ENCODE measurements at places on chromosomes 5 and 9.

- peak; percentile 11 for DNase-seq
These were observed 199.0 kb upstream of the TARS1 start for GRCh38 chr5:33241802-33242201.

GRCh38 chr5:43000111-43000840, 39.8 kb downstream of the ANXA2R start:
- no peak for DNase-seq

DNA sequence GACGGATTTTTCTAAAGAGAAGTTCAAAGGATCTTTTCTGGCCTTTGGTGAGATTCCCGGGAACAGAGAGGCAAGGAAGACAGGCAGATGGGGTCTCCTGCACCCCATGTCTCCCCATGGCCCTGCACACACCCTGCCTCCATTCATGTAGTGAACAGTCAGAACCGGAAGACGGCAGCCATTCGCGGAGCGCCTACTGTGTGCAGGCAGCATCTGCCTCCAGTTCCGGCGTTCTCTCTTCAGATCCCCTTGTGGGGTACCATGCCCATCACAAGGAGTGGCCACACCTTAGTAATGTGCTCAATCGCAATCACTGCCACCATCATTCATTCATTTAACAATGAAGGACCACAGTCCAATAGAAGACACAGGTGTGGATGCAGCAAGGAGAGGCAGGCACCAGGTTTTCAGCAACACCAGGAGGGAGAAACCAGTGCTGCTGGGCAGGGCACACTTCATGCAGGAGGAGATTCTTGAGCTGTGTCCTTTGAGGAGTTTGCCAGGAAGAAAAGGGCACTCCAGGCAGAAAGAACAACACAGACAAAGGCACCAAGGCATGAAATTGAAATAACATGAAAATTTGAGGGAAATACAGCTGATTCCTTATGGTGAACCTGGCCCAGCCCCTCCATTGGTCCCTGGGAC, 171.5 kb upstream of the PHYKPL start:
- DNase-seq: no peak

DNA sequence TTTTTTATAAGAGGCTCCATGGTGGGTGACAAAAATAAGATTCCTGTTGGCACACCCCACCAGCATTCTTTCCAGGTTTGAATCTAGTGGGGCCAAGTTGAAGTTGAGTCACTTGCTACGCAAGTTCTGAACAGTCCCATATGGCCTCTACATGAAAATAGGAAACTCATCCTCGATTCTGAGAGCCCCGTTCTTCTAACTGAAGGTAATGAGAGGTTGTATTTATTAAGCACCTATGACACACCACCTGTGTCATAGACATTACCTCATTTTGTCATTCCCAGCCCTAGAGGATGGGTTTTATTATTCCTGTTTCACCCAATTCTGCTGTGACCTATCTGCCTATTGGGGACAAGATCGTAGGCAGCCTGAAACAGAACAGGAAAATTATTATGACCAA, 131.7 kb downstream of the ACTL7B start:
- no peak for DNase-seq

DNA sequence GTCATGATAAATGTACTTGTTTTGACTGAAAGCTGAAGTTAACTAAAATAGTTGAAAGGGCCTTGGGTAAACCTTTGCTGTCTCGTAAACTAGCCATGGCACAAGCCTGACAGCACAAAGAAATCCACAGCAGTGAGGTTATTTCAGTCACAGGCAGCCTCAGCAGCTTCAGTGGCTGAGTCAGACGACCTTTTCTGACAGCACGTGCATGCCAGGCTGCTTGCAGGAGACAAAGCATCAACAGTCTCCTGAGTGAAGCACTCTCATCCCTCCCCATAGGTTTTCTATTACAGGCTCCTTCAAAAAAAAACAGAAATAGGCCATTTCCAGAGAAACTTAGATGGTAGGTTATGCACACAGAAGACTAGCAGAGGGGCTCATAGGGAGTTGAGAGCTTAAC, 34.6 kb downstream of the OXCT1 start:
- DNase-seq: no peak

All from CD4-positive, alpha-beta T cell treated with Interleukin-4 for 1 hour (primary cell).